ENCODE measurements at places on chromosomes 3 and 15.

GRCh38 chr3:38018296-38019266, 10.9 kb downstream of the PLCD1 start:
- DNase-seq: no peak

DNA sequence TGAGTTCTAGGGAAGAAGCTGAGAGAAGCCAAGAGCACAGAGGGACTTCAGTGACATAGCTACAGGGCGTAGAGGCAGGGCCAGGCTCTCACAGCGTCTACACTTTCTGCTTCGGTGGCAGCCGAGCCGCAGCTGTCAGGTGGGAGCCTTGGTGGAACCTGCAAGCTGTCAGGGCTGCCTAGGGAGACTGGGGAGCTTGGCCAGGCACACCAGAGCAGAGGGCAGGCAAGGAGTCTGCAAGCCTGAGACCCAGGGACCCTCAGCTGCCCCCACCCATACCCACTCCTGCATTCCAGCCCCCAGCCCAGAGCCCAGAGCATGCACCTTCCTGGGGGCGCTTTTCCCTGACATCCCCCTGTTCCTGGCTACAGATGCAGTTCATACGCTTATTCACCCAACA, 13.4 kb upstream of the KLF15 start:
- no peak for DNase-seq

GRCh38 chr3:15886521-15886920, 88.7 kb upstream of the ANKRD28 start:
- no peak for DNase-seq

- no peak for DNase-seq
Observed at GRCh38 chr15:49573421-49573820, 47.2 kb downstream of the FAM227B start.

GRCh38 chr15:80846031-80846815, 67.1 kb downstream of the CEMIP start:
- no peak for DNase-seq

DNA sequence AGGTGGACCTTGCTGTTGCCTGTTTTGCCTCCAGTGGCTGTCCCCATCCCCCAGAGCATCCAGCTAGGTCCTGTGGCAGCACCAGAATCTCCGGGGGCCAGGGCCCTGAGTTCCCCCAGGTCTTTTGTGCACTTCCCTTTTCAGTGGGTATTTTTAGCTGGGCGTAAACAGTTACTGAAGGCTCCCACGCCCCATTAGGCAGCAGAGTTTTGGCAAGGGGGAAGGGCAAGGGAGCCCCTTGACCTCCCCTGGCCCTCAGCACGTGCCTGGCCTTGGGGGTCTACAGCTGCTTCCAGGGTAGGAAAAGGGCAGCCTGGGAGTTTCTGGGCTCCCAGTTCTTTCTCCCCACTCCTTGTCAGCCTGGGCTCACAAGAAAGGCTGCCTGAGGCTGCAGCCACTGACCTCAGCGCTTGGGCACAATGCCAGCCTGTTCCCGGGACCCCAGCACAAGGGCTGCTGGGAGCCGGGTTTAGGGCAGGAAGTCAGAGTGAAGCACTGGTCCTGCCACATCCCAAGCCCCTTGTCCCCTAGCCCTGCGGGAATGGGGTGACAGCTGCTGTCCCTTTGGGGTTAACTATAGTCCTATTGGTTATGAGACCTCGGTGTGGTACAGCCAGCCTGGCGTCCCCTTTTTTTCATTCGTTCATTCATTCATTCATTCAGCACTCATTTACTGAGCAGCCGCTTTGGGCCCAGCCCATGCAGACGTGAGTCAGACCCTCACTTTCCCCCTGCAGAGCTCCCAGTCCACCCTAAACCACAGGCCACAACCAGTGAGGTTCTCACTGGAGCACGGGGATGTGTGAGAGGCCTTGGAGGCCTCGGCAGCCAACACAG, 8.4 kb downstream of the CSK start:
- DNase-seq: no peak

DNA sequence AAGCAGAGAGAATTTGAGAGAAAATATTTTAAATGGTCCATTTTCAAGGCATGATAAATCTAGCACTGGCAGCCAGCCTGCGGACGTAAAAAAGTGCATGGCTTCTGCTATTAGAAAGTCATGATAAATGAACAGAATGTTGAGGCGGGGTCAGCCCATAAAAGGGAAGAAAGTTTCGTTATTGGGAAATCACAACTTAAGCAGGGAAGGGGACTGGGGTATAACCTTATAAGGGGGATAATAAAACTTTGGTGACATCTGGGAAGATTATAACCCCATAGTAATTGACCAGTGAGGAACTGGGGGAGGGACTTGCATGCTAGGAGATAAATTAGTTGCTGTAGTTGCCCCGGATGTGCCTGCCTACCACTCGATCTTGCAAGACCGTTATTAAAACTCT, 88.4 kb upstream of the PLSCR4 start:
- no peak for DNase-seq

DNA sequence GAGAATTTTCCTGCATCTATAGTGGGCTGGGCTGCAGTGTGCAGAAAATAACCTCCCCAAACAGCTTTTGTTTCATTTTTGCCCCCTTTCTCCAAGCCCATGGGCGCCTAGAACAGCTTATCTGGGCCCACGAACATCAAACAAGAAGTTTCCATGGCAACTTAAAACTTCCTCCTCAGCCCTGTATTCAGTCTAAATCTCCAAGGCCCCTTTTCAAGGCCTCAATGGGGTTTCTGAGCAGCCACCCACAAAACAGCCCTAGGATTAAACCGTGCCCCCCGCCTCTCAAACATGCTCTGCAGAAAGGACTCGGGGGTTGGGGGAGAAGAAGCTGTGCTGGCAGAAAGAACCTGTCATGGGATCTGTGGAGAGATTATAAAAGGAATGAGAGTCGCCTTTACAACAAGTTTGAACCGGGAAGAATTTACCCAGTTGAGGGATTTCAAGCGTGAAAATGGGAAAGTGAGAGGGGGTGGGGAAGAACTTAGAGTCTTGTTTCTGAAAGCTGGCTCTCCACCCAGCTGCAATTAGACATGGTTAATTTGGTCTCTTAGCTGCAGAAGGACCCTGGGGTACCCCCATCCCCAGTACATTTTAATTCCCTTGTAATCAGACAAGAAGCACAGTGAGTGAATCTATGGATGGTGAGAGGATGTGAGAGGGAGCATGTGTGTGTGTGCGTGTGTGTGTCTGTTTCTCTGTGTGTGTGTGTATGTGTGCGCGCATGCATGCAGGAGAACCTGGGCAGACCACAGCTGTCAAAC, 4.3 kb upstream of the FAM107A start:
- no peak for DNase-seq

- peak; percentile 19 for DNase-seq
Observed at GRCh38 chr3:115512565-115513415, 110.5 kb upstream of the GAP43 start.

GRCh38 chr15:58425185-58425584, 6.6 kb upstream of the LIPC start:
- DNase-seq: no peak

GRCh38 chr3:9342696-9343095, 20.2 kb upstream of the THUMPD3 start:
- no peak for DNase-seq

GRCh38 chr3:175187586-175187985, 328.5 kb downstream of the NAALADL2 start:
- DNase-seq: peak; percentile 86

- DNase-seq: no peak
Observed at GRCh38 chr15:55197362-55197705, 593 bp upstream of the RSL24D1 start.

DNA sequence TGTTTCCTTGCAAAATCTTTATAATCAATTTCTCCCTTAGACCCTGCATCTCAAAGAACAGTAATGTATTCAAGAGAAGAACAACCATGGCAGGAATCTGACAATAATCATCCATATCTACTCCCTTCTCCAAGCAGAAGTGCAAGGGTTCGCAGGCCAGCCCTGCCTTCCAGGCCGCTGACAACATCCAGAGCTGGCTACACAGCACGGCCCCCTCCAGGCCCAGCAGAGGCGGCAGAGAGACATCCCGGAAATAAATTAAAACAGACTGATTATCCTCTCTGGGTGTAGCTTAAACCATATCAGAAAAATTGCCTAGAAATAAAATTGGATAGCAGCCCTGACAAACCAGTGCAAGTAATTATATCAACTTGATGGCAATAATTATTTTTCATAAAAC, 223.3 kb downstream of the FAM43A start:
- no peak for DNase-seq

- DNase-seq: no peak
Observed at GRCh38 chr3:107670986-107671385, 148.2 kb downstream of the BBX start.

GRCh38 chr15:90402223-90402622, 14.2 kb downstream of the IQGAP1 start:
- peak; percentile 85 for DNase-seq

DNA sequence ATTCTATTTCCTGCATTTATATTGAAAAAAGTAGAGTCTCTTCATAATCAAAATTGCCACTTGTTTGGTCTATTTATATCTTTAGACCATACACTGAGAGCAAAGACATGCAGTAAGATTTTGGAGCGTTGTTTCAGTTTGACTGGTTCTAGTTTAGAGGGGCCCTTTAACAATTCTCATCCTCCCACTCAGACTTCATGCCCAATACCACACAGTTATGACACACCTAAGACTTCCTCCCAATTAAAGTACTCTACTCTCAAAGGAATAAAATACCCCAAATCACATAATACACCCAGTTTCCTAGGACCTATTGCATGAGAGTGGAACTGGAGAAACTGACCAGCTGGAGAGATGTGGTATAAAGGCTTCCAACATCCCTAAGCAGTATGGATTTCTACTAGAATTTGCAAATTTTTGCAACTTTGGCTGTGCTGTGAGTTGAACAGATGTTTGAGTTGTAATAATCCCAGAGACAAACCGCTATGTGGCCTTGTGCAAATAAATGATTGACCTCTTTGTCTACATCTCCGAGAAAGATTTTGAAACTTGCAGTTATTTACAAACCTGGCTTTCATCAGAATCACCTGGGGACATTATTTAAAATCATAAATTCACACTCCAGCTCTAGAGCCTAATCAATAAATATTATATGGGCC, 170.0 kb upstream of the ROBO2 start:
- no peak for DNase-seq

DNA sequence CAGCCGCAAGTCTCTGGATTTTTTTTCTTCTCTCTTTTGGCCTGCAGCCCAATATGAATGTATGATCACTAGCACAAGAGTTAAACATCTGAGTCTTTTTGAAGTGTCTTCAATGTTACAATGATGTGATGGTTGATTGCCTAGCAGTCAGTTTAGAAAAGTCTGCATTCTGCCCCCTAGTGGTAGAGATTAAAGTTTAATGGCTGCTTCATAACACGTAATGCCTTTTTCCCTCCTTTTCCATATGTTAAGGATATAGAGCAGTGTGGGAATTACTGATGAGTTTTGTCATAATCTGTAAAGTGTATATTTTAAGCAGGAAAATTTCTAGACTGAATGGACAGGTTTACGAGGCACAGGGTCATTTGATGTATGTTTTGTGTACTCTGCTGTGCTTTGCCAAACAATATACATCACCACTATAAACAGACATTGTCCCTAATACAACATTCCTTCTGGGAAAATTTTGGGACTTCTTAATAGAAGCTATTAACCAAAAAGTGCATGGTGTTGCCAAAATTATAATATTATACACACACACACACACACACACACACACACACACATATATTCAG, 1038.5 kb upstream of the NR2F2 start:
- no peak for DNase-seq

- DNase-seq: no peak
Observed at GRCh38 chr15:69045802-69046201, 31.3 kb downstream of the NOX5 start.

DNA sequence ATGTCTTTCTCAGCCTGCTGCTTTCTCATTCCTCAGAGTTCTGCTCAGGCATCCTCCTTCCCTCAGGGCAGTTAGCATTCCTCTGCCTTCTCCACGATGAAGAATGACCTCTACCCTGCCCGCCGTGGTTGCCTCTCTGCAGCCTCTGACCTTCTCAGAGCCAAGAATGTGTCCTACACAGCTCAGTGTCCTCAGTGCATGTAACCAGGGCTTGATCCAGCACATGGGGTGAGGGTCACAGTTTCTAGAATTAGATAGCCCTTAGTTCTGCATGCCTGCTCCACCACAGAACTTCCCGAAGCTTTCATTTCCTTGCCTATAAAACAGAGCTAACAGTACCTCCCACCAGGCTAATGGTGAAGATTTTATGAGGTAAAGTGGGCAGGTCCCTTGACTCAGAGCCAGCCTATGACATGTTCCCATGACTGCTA, 182.1 kb downstream of the CLSTN2 start:
- DNase-seq: no peak

DNA sequence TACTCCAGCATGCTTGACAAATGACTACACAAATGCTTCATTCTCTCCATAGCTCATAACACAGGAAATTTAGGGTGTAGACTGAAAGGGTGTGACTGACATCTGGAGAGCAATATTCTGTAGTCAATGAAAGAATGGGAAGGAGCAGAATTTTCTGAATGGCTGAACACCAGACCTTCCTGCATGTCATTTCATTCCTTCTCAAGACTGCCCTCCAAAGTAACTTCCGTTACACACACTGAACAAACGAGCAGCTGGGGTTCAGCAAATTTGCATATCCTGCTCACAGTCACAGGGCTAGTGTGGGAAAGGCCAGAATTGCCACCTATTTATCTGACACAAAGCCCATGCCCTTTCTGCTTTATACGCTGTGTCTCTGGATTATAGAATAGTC, 325.0 kb upstream of the CFAP20DC start:
- DNase-seq: no peak

DNA sequence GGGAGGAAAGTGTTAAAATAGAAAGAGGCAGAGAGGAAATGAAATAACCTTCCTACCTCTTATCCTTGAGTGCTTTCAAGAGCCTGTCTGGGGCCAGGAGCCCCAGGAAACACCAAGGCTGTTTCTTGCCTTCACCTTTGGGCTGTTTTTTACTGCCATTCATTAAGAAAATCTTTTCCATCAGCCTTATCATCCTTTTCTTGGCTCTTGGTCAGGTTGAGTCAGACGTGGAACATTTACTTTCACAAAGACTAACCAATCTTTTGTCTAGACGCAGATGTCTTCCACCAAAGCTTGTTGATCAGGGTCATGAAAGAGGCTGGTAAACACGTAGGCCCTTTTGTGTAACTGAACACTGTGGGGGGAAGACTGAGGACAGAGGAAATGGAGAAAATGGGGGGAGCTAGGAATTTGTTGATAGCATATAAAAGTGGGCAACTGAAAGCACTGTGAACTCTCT, 151.0 kb upstream of the THBS1 start:
- DNase-seq: no peak

- no peak for DNase-seq
Observed at GRCh38 chr3:64674591-64675076, 13.2 kb downstream of the ADAMTS9 start.
